NCI-H2107 (cell line): ENCODE measurements at places on chromosomes 2 and 18.

DNA sequence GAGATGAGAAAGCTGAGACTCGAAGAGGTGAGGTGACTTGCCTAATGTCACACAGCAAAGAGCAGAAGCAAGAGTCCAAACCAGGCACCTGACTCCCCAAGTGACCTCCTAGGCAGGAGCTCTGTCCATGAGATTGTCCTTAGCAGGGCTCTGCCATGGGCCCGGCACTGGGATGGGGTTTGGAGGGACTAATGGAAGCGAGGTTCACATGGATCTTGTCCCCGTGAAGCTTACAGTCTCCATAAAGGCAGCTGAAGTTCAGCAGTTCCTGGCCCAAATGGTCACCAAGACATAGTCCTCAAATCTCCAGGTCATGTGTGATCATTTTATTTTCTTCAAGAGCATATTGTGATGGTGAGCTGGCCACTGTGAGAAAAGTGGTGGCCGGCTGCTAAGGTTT lies 57.0 kb upstream of the AFF3 start:
- DNase-seq: no peak

DNA sequence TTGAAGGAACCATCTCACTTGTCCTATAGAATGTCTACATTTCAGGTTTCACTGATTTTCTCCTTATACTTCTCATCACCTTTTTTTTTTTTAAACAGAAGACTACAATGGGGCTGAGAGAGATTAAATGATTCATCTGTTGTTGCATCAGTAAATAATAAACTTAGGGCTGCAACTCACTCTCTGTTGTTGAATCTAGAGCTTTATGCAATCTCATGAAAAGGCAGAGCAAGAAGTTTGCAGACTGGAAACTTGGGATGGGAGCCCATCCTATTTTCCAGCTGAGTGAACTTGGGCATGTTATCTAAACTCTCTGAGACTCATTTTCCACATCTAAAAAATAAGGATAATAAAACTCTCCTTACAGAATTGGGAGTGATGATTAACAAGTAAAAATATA lies 58.4 kb downstream of the PDE1A start:
- DNase-seq: no peak

GRCh38 chr2:223576873-223577272 lies 25.3 kb downstream of the SCG2 start:
- no peak for DNase-seq

DNA sequence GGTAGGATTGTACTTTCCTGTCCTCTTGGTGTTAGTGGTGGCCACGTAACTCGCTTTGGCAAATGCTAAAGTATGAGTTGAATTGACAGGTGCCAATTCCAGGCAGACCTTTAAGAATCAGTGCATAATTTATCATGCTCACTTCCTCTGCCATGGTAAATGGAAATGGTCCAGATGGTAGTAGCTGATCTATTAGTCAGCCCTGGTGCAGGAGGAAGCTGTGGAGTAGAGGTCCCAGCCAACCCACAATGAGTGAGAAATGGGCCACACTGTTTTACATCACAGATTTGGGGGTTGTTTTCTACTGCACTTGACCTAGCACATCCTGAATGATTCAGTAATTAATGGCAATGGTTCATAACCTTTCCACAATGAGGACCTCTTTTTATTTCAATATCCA lies 104.4 kb downstream of the RGPD3 start:
- no peak for DNase-seq

DNA sequence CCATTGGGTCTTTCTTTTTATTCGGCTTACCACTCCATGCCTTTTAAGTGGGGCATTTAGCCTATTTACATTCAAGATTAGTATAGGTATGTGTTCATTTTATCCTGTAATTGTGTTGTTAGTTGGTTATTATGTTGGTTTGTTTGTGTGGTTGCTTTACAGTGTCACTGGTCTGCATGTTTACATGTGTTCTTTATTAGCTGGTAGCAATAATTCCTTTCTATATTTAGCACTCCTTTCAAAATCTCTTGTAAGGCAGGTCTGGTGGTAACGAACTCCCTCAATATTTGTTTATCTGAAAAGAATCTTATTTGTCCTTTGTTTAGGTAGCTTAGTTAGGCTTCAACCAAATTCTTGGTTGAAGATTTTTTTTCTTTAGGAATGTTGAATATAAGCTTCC lies 68.7 kb upstream of the XDH start:
- no peak for DNase-seq

- DNase-seq: no peak
Measured at GRCh38 chr2:204187229-204188083, 250.9 kb downstream of the ICOS start.

DNA sequence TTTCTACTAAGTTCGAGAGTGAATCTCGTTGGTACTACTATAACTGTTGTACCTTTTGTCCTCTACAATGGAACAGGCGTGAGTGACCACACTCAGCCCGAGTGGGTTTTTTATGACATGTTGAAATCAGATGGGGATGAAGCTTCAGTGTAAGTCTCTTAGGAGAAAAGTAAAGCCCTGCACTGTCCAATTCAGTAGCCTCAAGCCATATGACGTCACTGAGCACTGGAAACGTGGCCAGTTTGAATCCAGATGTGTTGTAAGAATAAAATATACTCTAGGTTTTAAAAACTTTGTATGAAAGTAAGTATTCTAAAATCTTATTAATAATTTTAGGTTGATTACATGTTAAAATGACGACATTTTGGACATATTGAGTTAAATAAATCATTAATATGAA lies 101.7 kb upstream of the SP3 start:
- no peak for DNase-seq

GRCh38 chr2:177038787-177039484 lies 173.7 kb upstream of the HNRNPA3 start:
- no peak for DNase-seq

- no peak for DNase-seq
Measured at GRCh38 chr2:184416146-184416913, 182.0 kb upstream of the ZNF804A start.

GRCh38 chr2:85790499-85791188 lies 36.9 kb downstream of the ATOH8 start:
- no peak for DNase-seq

- DNase-seq: no peak
Measured at GRCh38 chr2:120943403-120944034, 207.9 kb downstream of the GLI2 start.

DNA sequence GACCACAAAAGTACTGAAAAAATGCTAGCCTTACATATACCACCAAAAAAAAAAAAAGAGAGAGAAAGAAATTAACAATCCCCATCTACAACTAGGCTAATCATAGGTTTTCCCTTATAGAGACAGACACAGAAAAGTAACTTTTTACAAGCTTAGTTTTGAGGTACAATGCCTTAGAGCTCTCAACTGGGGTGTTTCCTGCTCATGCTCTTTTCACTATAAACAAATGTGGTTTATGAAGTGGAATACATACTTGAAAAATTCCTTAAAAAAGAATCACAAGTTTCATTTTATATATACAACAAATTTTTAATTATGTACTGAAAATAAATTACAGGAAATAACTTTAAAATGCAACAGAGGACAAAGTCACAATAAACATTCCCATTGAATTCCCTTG lies 82.5 kb downstream of the ATL2 start:
- DNase-seq: no peak

DNA sequence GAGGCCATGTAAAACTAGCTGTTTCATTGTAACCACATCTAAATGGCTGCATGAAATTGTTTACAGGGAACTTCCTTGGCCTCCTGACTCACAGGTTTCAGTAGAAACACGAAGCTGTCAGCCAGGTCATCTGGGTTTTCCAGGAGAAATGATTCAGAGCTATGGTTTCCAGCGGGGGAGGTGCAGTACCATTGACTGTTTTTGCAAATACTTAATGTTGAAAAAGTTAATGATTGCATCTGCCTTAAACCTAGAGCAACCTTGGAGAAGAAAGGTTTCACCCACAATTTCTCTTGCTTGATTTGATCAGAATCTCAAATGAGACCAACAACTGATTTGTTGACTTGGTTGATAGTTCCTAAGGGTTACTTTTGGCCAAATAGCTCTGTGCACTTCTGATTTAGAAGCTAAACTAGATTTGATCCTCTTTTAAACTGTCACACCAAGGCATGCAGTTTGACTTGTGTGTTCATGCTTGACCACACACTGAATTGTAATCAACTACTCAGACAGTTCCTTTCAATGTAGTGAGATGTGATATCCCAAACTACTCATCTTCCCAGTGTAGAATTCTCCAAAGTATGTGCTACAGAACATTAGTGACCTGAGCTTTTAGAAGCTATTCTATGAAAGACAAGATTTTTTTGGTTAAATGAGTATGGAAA lies 193.5 kb upstream of the CHST9 start:
- DNase-seq: no peak

DNA sequence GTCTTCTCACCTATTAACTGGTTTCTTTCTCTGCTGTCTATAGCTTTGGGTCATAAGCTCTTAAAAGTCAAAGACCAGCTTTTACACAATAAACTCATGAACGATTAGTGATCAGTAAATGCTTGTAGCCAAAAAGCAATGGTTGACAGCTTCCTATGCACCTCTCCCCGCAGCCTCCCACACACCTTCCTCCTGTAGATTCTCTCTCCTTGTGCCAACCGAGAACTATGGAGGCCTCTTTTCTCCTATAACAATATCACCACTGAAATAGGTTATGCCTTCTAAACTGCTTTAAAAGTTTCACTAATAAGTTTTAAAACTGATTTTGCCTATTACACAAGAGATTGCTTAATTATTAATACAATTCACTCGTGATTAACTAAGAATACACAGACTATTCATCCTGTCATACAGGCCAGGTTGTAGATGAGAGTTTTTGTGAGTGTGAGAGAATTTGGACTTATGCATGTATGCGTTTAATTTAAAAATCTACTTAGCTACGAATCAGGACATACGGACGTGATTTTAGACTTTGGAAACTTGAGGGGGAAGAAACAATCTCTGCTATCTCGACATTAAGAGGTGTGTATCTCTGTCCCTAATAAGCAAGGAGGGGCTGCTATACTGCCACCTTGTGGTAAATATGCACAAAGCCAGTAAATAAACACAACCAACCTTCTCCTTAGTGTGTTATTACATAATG lies 229.1 kb upstream of the RBBP8 start:
- DNase-seq: no peak

DNA sequence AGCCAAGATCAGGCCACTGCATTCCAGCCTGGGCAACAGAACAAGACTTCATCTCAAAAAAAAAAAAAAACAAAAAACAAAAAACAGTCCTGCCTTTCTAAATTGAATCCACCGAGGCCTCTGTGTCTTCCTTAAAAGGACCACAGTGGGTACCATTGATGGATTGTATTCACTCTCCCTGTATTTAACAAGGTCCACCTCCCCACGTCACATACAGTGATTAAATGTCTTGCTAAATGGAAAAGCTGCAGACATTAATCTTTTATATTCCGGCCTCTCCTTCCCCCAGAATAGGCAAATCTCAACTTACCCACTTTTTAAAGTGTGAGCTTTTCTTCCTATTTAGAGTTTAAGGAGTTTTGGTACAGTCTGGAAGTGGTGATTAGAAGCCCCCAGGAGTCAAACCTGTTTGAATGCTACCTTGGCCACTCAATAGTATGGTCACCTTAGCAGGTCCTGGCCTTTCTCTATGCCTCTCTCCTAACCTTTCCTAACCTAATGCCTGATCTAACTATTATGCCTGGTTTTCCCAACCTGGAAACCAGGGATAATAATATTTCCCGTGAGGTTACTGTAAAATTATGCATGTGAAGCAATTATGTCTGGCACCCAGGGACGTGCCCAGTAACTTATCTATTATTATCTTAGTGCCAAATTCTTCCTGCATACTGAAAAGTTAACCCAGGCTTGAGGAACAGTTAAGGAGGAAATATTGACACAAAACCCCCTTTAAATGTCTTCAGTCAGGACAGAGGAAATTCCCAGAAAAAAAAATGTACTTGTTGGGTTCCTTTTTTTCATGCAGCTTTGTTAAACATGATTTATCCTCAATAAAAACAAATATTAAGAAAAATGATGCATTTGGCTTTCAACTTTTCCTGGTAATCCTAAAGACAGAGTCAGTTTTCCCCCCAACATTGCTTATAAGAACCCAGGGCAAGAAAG lies 3.1 kb downstream of the NFE2L2 start:
- no peak for DNase-seq

GRCh38 chr2:197255543-197255942 lies 55.0 kb downstream of the ANKRD44 start:
- DNase-seq: no peak

- no peak for DNase-seq
Measured at GRCh38 chr2:237240252-237240651, 154.6 kb downstream of the COPS8 start.

DNA sequence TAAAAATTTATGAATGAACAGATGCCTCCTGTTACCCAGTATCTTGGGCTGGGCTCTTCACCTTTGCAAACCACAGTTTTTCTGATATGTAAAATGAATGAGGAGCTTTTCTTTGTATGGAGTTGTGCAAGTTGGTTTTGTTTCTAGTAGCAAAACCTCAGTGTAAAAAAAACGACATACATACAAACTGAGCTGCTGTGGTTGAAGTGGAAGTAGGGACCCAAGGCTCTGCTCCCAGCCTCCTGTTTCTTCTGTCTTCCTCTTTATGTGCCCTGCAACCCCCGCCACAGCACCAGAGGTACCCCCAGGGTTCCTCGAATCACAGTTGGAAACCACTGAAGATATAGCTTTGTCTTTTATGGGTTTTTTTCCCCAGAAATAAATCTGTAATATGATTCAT lies 118.1 kb downstream of the MYO1B start:
- no peak for DNase-seq

- DNase-seq: no peak
Measured at GRCh38 chr2:18426174-18426573, 134.3 kb downstream of the RDH14 start.

- no peak for DNase-seq
Measured at GRCh38 chr2:80530442-80531064, 226.0 kb upstream of the LRRTM1 start.

DNA sequence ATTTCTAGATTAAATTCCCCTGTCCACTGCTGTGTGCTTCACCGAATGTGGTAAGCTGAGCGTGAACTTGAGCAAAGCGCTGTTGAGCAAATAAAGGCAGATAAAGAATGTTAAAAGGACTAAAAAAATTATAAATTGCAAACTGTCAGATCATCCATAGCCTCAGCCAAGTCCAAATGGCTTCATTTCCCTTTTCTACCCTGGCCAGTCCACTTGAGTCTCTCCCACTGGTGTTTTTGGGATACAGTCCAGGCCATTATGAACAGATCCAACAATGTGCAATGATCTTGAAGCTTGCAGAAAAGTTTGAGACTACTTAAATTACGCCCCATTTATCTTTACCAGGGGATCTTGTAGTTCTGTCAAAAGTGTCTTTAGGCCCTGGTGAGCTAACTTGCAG lies 254.6 kb upstream of the PIK3C3 start:
- DNase-seq: no peak
